ENCODE measurements at places on chromosomes 7 and 10. TPM values are rescaled to one million over a fixed set of nuclear protein-coding genes. Genes with fewer than 3 reads are reported as not detected.

MLXIPL gene
- total RNA-seq: 11.8 TPM

ADCY1 gene
- 0.02 TPM for total RNA-seq

LRMDA gene
- not detected for total RNA-seq

EGR2 gene
- total RNA-seq: 0.83 TPM

SRRM3 gene
- total RNA-seq: 0.47 TPM

DNA sequence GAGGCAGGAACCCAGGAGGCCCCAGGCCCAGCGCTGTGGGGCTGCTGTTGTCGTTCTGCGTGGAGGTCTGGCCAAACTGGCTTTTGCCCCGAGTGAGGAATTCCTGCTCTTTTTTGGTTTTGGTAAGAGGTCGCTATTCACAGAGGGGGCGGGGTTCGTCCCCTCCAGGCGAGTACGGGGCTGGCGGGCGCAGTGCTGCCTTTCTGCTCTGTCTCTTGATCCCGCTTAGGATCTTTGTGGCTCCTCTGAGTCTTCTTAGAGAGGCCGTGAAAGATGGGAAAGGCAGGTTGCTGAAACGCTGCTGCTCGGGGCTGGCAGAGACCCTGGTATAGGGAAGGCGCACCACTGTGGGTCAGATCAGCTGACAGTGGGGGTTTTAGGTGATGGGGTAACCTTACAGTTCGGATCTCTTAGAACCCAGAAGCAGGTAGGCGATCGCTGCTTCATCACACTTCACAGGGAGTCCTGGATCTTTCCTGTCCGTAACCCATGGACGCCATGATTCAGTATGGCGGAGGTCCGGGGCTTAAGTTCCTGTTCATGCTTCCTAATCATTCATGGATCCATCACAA is 136.7 kb downstream of the KIF20B start:
- no peak overlapping the region for H3K27ac ChIP-seq
- peaks cover 17% of the 10 kb centered on the region for H3K27me3 ChIP-seq
- H3K36me3 ChIP-seq: no peaks in the 10 kb centered on the region
- DNase-seq: no peak

DNA sequence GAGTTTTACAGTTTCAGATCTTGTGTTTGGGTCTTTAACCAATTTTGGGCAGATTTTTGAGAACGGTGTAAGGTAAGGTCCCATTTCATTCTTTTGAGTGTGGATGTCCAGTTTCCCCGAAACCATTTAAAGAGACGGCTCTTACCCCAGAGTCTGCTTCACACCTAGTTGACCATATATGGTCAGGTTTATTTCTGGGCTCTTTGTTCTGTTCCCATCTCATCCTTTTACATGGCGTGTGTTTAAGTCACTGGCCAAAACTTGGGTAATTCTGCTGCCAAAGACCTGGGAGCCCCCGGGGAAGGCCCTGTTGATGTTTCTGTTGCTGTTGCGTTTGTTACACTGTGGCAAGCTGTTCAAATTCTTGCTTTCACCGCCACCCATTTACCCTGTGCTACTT is 120.1 kb downstream of the PTPRN2 start:
- H3K4me1 ChIP-seq: no peaks in the 10 kb centered on the region
- peaks cover 23% of the 10 kb centered on the region for H3K27me3 ChIP-seq
- H3K4me3 ChIP-seq: no peak overlapping the region
